OCI-LY7 (cell line): ENCODE measurements at places on chromosomes 16 and 17. TPM values are rescaled to one million over a fixed set of nuclear protein-coding genes. Genes with fewer than 3 reads are reported as not detected.

DNA sequence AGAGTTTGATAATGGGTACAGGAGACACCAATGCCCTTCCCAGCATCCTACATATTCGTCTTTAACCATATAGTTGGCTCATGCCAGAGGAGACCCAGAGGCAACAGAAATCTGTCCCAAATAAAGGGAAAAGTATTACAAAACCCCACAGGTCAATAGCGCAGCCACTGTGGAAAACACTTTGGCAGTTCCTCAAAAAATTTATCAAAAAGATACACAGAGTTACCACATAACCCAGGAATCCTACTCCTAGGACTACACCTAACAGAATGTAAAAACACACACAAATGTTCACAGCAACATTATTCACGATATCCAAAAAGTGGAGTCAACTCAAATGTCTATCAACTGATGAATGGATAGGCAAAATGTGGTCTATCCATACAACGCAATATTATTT is 135.8 kb downstream of the CEP112 start:
- no peak for DNase-seq

DNA sequence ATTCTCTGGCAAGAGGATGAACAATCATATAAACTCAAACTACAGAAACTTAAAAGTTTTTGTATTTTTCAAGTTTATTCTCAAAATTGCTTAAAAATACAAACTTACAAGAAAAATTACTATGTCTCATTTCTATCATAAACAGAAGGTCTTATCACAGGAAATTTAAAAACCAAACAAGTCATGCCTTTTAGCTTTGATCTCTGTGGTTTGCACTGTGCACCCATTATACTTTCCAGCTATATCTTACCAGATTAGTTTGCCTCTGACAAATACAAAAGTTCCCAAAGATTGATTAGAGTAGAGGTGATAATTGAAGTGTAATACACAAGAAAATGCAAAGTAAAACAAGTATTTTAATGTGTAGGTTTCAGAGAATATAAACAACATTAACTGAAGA is 117.4 kb downstream of the MYO1D start:
- no peak for DNase-seq

GRCh38 chr16:1993731-1994131 is 4.0 kb downstream of the SYNGR3 start:
- DNase-seq: peak; percentile 48

DNA sequence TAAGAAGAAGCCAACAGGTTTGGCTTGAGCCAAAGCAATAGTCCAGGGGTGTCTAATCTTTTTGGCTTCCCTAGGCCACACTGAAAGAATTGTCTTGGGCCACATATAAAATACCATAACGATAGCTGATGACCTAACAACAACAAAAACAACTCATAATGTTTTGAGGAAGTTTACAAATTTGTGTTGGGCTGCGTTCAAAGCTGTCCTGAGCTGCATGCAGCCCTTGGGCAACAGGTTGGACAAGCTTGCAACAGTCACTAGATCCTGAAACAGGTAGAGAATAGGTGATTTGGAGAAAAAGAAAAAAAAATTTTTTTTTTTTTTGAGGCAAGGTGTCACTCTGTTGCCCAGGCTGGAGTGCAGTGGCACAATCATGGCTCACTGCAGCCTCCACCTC is 4.5 kb downstream of the CRYBA1 start:
- no peak for DNase-seq

DNA sequence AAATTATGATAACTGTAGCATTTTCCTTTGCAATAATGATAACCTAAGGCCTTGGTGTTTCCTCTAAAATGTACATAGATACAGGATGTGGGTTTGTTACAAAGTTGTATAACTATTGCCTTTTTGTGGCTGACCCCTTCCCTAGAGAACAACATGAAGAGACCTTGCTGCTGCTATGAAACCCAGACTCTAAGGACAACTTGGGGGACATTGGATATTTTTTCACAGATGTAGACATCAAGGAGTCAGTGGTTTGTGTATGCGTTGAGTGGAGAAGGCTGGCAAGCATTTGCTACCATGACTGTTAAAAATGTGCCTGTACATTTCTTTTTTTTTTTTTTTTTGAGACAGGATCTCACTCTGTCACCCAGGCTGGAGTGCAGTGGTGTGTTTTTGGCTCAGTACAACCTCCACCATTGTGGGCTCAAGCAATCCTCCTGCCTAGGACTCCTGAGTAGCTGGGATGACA is 12.3 kb downstream of the HMOX2 start:
- DNase-seq: no peak

DNA sequence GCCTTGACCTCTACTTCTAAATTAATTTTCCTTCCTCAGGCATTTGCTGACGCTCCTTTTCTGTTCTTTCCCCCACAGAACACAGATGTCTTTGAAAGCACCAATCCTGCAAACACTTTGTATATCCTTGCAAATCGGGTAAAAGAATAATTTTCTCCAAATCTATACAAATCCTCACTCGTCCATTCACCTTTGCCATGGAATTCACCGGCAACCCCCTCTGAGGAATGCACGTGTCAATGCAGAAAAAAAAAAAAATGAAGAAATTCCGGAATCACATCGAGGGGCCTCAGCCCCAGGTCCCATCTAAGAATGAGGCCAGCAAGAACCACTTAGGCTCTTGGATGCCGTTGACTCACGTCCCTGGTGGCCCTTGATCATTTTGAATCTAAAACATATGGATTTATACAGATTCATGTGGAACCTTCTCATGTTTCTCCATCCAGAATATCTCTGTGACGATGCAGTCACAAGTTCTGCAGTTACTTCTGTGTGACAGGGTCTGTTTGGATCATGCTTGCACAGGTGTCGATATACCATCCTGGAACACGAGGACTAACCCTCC is 136.9 kb downstream of the RBFOX3 start:
- DNase-seq: no peak

GRCh38 chr17:44967026-44967906 is 837 bp downstream of the C1QL1 start:
- DNase-seq: no peak

DNA sequence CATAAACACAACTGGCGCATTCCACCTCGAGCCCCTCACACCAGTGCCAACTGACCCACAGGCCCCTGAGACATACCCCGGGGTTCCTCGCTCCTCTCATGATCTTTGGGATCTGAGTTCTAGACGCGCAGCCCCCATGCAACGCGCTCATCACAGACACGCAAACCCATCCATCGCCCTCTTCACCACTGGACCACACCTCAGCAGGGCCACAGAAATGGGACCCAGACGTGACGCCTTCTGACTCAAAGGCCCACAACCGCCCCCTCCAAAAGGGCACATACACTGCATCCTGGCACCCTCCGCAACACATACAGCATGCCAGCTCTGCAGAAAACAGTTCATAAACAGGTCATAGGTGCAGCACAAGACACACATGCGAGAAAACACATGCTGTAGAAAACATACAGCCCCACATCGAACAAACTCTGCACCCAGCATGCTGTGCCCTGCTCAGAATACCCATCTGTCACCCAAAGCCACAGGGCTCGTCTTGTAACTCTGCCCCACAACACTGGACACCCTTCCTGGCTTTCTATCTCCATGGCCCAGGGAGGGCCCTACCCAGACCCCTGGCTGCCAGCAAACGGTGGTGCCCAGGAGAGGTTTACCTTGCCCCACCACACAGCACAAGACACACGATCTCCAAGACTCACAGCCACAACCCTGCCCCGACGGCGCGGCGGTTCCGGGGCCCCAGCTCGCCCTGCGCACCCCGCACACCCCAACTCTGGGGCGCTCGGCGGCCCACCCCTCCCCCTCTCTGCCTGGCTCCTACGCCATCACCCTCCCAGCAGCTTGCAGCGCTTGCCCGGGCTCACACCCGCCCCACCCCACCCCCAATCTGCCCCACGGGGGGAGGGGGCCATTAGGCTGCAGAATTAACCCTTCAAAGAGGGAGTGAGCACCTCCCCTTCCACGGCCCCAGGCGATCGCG is 887 bp downstream of the ZBTB4 start:
- no peak for DNase-seq

- peak; percentile 77 for DNase-seq
These were observed 11.8 kb downstream of the SLC9A5 start for GRCh38 chr16:67260426-67261063.

DNA sequence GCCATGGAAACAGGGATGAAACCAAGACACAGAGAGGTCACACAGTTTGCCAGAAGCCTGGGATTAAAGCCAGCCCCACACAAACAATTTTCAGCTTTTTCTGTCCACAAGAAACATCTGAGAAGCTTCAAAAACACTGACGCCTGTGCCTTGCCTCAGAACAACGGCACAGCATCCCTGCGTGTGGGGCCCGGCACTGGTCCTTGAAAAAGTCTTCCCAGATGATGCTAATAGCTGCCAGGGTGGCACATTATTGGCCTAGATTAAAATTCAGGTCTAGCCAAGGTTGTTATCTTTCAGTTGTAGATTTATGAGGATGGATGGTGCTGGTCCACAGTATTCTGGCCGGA is 321.4 kb downstream of the HAPSTR1 start:
- no peak for DNase-seq

GRCh38 chr17:65029605-65030336 is 26.8 kb downstream of the GNA13 start:
- peak; percentile 69 for DNase-seq

- no peak for DNase-seq
These were observed 116.6 kb downstream of the MRTFB start for GRCh38 chr16:14187517-14188338.

DNA sequence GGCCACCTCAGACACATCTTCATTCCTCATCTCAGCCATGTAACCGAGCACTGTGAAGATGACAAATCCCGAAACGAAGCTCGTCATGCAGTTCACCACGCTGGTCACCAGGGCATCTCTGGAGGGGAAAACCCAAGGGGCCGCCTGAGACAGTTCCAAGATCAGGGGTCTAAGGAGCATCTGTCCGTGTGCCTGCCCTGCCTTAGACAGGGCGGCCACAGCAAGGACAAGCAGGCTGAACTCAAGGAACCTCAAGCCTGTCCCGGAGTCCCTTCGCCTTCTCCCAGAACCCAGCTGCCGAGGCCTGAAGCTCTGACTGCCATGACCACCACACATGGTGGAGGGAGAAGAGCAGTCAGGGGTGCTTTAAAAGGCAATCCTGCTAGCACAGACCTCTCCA is 22.7 kb downstream of the SLC6A4 start:
- DNase-seq: no peak

GRCh38 chr17:1412185-1413110 is 12.4 kb upstream of the YWHAE start:
- no peak for DNase-seq

DNA sequence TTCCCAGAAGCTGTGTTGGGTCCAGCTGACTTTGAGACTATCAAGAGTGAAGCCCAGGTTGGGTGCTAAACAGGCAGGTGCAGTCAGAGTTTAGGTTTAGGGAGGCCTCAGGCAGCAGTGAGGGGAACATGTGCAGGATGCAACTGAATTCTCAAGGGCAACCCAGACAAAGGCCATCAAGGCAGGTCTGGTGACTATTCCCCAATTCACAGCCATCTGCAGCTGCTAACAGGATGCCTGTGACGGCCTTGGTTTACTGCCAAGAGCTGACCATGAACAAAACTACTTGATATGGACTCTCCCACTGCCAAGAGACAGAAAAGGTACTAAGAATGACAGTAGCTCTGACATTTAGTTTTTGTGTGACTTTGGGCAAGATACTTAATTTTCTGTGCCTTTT is 45.2 kb upstream of the BCAR1 start:
- no peak for DNase-seq

DNA sequence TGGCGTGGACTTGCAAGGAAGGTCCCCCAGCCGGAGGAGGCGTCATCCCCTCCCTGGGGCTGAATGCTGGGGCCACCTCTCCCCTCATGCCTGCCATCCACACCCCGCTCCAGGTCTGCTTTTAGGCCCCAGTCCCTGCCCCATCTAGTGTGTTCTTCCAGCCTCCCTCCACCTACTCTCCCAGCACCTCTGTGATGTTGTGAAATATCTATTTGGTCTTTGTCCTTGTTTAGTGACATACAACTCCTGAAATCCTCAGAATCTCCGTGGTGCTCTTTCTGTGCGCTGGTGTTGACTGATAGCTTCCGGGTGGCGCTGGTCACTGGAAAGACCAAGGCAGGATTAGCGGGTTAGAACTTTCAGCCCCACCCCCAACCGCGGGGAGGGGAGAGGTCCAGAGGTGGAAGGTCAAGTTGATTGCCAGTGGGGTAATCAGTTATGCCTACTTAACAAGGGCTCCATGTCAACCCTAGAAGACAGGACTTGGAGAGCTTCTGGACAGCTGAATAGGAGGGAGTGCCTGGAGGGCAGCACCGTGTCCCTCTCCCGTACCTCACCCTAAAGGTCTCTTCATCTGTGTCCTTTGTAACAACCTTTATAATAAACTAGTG is 10.1 kb downstream of the TBC1D24 start:
- DNase-seq: no peak

- DNase-seq: no peak
These were observed 83.8 kb downstream of the FOXL1 start for GRCh38 chr16:86662195-86662594.

- no peak for DNase-seq
These were observed 60.4 kb upstream of the GNG13 start for GRCh38 chr16:860891-861290.

- no peak for DNase-seq
These were observed 837 bp downstream of the DOC2B start for GRCh38 chr17:180381-181244.

DNA sequence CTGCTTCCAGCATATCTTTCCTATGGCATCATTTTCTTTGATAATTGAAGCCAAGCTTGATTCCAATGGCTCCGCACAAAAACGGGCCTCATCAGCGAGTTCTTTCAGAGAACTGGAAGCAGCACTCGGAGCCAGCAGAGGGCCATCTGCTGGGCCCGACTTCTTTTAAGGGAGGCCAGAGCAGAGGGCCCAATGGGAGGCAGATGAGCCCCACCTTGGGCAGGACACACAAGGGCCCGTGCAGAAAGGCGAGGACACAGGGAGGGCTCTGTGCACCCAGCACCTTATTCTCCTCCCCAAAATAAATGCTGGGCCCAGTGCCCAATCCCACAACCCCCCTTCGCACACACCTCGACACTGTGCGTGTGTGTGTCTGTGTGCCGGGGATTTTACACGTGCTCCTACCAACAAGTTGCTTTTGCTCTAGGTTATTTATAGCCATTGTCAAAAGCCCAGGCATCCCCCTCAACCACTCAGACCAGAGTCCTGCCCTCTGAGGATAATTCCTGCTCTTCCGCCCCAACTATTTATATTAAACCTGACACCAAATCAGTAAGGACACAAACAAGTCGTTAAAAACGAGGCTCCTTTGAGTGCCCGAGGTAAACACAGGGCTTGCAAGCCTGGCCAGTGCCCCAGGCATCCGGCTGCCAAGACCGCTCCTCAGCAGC is 6.8 kb downstream of the AXIN2 start:
- DNase-seq: no peak

- DNase-seq: no peak
These were observed 354.6 kb upstream of the CDH11 start for GRCh38 chr16:65476448-65476955.

GRCh38 chr17:82461827-82462524 is 3.4 kb downstream of the NARF start:
- DNase-seq: no peak

GRCh38 chr17:4858068-4858881 is 25.1 kb downstream of the MINK1 start:
- DNase-seq: no peak

Gene NPIPB6
- 12.1 and 16.1 TPM in 2 replicates for total RNA-seq

Gene ASGR1
- 0.85 and 1.2 TPM in 2 replicates for total RNA-seq

Gene CAVIN1
- 0.08 TPM in 1 of 2 replicates, not detected in the other for total RNA-seq

Gene EXOSC6
- total RNA-seq: 36.1 and 36.3 TPM in 2 replicates

Gene SOST
- not detected in 2 replicates for total RNA-seq
